ENCODE measurements at places on chromosomes 4 and X.
A peak's percentile ranks its signal among the peaks of the same experiment; 100 is the strongest.

DNA sequence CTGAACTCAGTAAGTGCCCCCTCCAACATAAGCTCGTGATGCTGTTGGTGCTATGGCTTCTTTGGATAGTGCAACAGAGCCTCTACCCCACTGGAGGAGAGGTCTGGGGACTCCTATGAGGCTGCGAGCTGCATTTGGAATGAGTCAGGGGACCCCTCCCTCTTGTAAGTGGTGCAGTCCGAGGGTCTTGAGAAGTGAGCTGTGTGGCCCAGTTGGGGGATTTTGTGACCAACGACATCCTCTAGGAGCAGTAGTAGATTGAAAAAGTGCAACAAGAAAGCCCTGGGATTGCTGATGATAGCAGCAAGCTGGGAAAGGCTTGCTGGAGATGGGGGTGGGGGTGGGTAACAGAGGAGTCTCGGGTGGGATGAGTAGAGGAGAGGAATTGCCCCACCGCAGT, 3.1 kb downstream of the FRMPD3 start:
- no peak for DNase-seq

GRCh38 chr4:13056630-13057189, 427.4 kb downstream of the RAB28 start:
- no peak for DNase-seq

GRCh38 chr4:6324999-6325787, 55.5 kb downstream of the WFS1 start:
- no peak for DNase-seq

GRCh38 chrX:105550043-105550663, 272.2 kb upstream of the NRK start:
- no peak for DNase-seq

DNA sequence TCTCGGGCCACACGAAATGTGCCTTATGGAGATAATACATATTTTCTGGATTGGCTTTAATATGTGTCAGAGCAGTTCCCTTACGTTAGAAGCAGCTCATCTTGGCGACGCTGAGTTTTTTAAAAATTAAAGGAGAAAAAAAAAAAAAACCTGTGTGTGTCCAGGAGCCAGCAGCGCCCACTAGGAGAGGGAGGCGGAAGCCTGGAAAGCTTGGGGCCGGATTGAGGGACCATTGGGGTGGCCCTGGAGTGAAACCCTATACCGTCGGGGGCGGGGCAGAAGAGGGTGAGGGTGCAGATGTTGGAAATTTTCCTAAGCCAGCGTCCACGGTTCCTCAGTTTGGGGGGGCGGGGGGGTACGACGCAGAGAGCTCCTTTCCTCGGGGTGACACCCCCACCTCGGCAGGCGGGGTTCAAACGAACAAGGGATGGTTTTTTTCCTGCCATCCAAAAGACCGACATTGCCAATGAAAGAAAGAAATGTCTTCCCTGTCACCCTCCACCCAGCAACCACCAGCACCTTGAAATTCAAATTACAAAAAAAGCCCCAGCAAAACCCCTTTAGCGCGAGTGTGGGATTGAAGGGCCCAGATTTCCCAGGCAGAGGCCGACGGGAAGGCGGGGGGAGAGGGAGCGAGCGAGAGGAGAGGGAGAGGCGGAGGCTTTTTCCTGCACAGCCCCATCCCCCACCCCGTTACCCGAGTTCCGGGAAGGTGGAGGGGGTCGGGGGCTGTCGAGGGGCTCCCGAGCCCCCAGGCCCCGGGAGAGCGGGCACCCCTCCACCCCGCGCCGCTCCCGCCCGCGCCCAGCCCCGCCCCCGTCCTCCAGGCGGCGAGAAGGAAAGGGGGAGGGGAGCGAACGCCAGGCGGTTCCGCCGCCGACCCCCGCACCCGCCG, 859 bp downstream of the SMARCA1 start:
- DNase-seq, result peak; percentile 13

DNA sequence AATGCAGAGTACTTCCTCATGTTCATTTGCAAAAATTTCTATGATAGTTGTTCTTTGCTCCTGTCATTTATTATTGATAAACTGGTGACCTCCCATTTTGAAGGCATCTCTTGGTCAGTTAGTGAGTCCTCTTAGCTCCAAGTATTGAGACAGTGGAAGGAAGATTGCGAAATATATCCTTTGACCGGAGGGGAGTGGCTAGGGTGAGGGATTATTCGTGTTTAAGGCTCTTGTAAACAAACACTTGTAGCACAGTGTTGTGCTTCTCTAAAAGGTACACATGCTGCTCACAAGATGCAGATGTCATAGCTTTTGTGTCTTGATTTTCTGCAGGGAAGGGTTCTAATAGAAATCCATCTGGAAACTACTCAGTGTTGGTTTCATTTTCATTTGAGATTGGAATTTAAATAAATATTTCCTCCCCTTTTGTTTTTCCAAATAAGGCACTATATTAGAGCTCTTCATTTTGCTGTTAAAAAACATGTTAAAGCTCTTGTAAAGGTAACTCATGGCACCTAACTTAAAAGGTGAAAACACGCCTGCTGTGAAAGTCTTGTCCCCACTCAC, 21.8 kb downstream of the TXLNG start:
- DNase-seq, result no peak

DNA sequence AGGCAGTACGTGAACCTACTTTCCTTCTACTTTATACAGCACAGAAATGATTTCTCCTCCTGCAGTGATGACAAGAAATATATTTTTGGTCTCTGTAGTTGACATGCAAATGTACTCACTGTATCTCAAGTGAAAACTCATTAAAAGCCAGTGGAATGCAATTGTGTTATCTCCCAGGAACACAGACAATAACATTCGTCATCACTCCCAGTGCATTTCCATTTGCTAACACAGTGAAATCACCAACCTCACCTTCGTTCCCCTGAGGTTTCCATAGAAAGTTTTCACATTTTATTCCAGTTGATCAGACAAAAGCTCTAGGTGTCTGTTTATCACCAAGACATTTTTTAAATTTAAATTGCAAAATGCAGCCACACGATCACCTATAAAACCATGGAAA, 2.5 kb upstream of the SPANXD start:
- no peak for DNase-seq

DNA sequence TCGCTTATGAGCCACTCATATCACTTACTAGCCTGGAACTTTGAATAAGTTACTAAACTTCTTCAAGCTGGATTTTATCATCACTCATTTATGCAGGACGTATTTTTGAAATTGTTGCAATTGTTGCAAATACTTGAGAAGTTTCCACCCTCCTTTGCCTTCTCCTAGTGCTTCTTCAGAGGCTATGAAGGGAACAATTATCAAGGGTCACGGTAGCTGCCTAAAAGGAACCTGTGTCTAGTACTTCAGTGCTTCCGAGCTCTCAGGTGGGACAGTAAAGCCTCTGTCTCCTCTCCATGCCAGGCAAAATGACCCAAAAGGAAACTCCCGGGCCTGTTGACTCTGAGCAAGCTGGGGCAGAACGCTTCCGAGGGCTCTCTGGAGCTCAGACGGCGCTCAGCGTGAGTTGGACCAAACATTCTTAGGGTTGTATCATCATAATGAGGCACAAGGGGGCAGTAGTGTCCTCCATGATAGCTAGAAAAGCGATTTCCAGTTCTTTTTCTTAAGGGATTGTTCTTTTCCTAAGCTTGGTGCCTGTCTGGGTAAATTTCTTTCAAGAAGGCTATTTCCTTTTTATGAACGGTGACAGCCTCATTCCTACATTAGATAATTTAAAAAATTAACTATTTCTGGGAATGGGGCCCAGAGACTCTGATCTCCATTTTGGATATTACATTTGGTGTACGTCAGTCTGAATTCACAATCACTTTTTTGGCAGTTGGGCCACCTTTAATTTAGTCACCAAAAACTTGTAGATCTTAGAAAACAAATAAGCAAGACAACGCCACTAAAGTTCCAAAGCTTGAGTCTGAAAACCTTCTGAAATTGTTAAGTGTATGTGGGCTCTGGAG, 73.1 kb downstream of the PACRGL start:
- peak; percentile 35 for DNase-seq

DNA sequence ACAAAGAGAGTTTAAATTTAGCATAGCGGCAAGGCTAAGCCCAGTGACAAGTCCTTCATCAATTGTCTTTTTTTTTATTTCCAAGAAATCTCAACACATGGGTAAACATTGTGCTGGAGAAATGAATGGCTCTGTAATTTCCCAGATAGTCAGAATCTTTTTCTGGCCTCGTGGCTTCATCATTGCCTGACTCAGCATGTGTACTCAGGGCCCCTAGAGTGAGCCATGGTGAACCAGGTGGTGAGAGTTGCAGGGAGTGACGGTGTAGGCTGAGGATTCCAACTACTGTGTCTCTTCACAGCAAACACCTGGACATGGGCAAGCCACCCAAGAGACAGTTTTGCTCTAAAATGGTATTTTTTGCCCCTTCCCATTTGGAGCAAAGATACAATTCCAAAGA, 43.1 kb upstream of the UCP1 start:
- peak; percentile 0 for DNase-seq

GRCh38 chr4:121122661-121123060, 41.5 kb downstream of the TNIP3 start:
- DNase-seq, result no peak

DNA sequence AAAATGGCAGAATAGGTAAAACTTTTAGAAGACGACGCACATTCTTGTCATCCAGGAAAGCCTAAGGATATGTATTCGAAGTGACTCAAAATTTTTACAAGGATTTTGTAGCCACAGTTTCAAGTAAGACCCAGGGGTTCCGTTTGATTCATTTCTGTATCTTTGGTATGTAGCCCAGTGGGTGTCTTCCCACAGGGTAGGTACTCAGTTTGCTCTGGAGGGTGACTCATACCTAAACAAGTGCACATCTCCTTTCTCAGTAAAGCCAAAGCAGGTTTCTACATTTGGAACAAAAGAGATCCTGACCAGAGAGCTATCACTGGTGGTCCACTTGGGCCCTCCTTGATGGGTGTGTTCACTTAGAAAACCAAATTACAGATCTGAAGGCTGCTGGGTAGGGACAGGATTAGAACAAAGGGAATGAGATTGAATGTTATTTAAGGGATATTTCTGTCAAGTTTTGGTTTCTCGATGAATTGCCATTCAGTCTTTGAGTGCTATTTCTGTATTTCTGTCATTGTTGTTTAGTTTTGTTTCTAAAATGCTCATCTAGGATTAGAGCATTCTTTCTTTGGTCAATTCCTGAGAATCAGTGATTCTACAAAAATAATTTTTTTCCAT, 56.1 kb downstream of the PLS3 start:
- DNase-seq, result no peak

GRCh38 chrX:136450050-136450830, 37.5 kb upstream of the BRS3 start:
- no peak for DNase-seq

DNA sequence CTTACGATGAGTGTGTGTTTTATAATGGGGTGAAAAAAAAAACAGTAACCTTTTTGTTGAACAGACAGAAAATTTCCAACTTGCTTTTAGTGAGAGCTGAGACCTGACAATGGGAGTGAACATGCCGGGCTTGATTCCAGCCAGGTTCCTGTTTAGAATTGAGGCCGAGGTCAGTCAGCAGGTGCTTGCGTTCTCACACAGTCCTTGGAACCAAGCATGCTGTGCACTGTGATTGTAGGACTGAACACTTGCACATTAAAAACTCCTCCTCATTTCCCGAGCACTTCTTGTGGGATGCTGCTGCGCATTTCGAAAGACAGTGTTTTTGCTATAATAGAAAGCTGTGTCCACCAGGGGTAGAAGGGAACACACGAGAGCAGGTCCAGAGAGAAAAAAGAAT, 51.8 kb downstream of the TMEM131L start:
- DNase-seq, result no peak

Measured in SHP77 (cell line).